Kidney (tissue), 22 donors: ENCODE measurements at places on chromosomes 3 and 15. TPM values are rescaled to one million over a fixed set of nuclear protein-coding genes. Genes with fewer than 3 reads are reported as not detected.

- DNase-seq: no peak
Observed at GRCh38 chr3:32882189-32882588, 64.4 kb downstream of the TRIM71 start.

DNA sequence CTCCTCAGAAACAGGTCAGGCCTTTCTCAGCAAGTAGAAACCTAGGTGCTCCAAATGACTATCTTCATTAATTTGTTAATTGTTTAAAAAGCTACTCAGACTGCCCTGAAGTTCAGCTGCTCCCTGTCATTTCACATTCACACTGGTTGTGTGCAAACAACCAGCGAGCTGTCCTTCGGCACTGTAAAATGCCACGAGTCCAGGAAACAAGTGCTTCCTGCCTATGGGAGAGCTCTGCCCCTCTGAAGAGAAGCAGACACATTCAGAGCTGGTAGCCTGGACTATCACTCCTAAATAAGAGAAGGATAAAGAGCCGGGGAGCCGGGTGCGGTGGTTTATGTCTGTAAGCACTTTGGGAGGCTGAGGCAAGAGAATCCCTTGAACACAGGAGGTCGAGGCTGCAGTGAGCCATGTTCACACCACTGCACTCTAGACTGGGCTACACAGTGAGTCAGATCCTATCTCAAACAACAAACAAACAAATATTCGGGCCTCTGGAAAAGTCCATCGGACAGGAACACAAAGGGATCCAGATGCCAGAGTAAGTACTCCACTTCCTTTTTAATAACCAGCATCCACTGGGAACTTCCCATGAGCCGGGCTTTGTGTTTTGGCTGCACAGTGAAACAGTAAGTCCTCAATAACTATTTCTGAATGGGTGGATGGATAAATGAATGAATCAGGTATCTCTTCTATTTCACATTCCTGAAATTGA is 114.4 kb upstream of the WNT5A start:
- no peak for DNase-seq

DNA sequence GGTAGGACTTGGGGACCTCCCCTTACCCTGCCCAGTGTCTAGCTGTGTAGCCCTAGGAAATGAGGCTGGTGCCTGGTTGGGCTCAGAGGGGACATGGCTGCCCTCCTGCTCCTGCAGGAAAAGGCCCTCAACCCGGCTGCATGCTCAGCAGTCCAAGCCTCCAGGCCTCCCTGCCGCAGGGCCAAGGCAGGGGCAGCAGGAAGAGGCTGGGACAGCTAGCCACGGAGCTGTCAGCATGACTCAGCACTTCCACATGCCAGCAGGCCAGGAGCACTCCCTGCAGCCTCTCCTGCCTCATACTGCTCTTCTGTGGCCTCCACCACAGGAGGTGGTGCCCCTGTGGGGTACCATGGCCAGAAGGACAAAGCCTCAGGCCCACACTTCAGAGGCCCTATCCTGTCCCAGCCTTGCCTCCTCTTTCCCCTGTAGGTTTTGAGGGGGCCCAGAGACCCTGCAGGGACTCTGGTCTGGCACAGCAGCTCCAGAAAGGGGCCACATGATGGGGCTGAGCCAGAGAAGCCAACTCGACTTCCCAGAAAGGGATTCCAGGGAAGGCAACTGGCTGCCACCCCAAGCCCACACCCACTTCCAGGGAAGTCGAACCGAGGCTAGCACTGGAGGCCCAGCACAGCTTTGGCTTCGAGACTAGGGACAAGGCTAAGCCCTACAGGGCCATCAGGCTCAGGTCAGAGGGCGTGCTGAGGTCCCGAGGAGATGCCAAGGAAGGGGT is 19.5 kb downstream of the TKT start:
- DNase-seq: no peak

Gene SLC22A14
- 0.75 TPM for polyA plus RNA-seq

Gene DAPK2
- polyA plus RNA-seq: 3.8 TPM

Gene SPSB4
- 1.9 TPM for polyA plus RNA-seq

GRCh38 chr15:77624868-77625267 is 7.8 kb downstream of the LINGO1 start:
- DNase-seq: no peak

GRCh38 chr3:52756141-52756540 is 14.6 kb downstream of the NEK4 start:
- no peak for DNase-seq

DNA sequence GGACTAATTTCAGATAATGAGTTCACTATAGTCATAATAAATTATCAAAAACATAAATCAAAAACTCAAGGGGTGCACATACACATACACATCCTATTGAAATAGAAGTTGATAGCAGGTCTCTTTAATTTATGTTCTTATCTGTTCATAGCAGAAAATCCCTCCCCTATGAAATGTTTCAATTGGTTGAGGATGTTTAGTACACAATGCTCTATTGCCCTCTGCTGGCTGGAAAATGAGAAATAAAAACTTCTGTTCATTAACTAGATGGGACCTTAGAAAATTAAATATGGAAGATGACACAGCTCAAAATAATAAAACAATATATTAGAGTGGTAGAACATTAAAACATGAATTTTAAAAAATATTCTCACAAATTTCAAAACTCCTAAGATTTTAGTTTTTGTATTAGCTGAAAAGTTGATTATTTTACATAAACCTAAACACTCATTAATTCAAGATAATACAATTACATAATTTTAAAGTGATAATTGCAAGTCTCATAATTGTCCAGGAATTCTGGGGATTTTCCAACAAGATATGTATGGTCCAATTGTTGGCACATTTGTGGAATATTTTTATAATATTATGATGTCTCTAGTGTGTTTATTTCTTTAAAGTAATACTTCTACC is 735.0 kb downstream of the ROBO1 start:
- peak; percentile 67 for DNase-seq

DNA sequence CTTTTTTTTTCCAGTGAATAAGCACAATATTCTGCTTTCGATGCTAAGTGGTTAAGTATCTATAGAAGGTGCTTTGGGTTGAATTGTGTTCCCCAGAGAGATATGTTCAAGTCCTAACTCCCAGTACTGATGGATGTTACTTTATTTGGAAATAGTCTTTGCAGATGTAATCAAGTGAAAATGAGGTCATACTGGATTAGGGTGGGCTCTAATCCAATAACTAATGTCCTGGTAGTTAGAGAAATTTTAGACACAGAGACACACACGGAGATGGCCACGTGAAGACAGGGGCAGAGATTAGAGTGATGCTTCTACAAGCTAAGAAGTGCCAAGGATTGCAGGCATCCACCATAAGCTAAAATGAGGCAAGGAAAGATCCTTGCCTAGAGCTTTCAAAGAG is 662.3 kb downstream of the NAALADL2 start:
- no peak for DNase-seq

- no peak for DNase-seq
Observed at GRCh38 chr3:16900779-16901440, 16.2 kb downstream of the PLCL2 start.

Gene REC114
- not detected for polyA plus RNA-seq

- no peak for DNase-seq
Observed at GRCh38 chr3:81752604-81753003, 8.8 kb downstream of the GBE1 start.

- no peak for DNase-seq
Observed at GRCh38 chr15:96771035-96771434, 440.5 kb downstream of the NR2F2 start.

DNA sequence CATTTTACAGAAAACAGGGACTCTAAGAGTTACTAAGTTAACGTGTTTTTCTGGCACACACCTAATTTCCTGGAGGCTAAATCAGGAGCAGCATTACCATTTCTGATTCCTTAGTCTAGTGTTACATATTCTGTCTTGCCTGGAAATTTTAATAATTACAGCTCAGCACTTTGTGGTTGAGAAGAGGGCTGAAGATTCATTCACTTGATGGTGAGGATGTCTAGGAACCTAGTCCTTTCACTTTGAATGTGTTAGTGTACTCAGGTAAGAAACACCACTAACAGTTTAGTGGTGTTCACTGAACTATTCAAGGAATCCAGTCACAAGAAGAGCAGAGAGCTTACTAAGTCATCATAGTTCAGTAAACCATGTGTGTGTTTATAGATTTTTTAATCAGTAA is 102.8 kb downstream of the STT3B start:
- no peak for DNase-seq

DNA sequence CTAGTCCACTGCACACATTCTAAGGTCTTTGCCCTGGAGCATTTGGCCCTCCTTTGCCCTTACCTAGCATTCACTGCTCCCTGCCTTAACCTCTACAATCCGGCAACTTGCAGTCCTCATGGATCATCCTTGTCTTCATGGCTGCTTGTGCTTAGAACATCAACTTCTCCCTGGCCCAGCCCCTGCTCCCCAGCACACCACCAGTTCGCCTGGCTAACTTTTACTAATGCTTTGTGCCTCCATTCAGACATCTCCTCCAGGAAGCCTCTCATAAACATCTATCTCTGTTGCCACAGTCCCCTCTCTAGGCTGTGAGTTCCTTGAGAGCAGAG is 57.1 kb downstream of the AAGAB start:
- DNase-seq: no peak

- no peak for DNase-seq
Observed at GRCh38 chr15:88243895-88244787, 12.4 kb downstream of the NTRK3 start.

- DNase-seq: peak; percentile 70
Observed at GRCh38 chr3:35639254-35640186, at the start of gene ARPP21. Gene ARPP21 (plus strand): TSS chr3:35639525. CDS start chr3:35681752, 42,227 bp downstream.

GRCh38 chr3:31620656-31621055 is 87.9 kb downstream of the STT3B start:
- no peak for DNase-seq

GRCh38 chr15:39110336-39110735 is 470.5 kb upstream of the THBS1 start:
- DNase-seq: no peak

DNA sequence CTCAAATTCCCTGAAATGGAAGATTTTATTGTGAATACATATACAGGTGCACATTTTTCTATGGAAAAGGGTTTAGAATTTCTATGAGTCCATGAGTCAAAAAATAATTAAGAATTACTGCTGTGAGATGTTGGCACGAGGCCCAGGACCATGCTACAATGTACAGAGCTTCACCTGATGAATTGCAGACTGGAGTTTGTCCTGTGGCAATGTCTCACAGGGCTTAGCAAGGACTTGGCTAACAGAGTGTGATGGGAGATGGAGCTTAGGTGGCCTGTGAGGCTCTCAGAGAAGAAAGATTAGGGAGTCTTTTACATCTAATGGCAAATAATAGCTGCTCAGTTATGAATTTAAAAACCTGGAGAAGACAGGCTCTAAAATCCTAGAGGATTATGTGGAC is 219.5 kb upstream of the CBLB start:
- DNase-seq: no peak

DNA sequence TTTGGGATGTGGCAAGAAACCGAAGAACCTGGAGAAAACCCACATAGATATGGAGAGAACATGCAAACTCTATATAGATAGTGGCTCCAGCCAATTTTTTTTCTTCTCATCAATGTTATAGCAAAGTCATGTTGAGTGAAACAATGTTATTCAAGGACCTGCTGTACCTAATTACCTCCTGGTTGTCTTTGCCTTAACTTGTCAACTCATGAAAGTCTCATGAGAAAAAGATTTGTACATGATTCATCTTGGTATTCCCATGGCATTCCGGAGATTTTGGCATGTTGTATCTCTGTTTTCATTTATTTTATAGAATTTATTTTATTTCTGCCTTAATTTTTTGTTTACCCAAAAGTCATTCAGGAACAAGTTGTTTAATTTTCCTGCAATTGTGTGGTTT is 303.8 kb upstream of the CDIN1 start:
- no peak for DNase-seq

- DNase-seq: no peak
Observed at GRCh38 chr15:25410649-25411048, 28.2 kb downstream of the UBE3A start.

DNA sequence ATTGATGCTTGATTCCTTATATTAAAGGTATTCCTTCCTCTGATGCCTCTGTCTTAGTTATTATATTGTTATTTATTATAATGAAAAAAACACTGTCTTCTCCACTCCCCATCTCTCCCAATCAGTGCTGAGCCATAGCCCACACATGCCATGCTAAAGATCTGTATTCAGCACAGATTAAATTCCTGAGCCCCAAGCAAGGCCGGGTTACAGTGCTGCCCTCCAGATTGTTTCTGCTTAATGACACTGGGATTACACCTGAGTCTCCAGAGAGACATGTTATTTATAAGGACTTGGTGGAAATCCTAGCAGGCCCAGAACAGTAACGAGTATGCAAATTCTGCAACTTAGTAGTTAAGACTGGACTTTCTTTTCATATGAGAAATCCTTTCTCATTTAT is 305.9 kb upstream of the UMPS start:
- no peak for DNase-seq

Gene FSIP1
- polyA plus RNA-seq: 0.75 TPM

Gene ANKUB1
- not detected for polyA plus RNA-seq

Gene ROBO1
- 2.1 TPM for polyA plus RNA-seq

Gene CSPG5
- polyA plus RNA-seq: 0.67 TPM

DNA sequence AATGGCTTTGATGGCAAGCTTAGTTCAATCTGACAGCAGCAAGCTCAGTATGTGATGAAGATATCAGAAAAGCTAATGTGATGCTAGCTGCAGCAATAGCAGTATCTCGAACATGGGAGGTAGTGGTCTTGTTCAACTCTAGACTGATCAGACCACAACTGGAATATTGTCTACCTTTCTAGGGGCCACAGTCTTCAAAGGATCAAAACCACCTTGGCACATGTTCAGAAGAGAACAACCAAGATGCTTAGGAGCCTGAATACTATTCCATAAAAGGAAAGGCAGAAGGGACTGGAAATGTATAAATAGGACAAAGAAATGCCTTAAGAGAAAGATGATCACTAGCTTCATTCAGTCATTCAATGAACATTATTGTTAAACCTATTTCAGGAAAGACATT is 2.3 kb downstream of the C3orf70 start:
- no peak for DNase-seq

GRCh38 chr3:134839990-134840389 is 44.9 kb downstream of the EPHB1 start:
- no peak for DNase-seq

GRCh38 chr3:101665357-101665756 is 11.6 kb downstream of the ZBTB11 start:
- DNase-seq: no peak

- no peak for DNase-seq
Observed at GRCh38 chr3:187924651-187925050, 179.4 kb upstream of the BCL6 start.

Gene LYZL4
- not detected for polyA plus RNA-seq

Gene DENND4A
- polyA plus RNA-seq: 8.6 TPM

GRCh38 chr3:127959873-127960272 is 44.8 kb downstream of the KBTBD12 start:
- DNase-seq: peak; percentile 84

- DNase-seq: no peak
Observed at GRCh38 chr15:83697716-83698115, 43.8 kb downstream of the ADAMTSL3 start.

Gene SCN11A
- 0.17 TPM for polyA plus RNA-seq

DNA sequence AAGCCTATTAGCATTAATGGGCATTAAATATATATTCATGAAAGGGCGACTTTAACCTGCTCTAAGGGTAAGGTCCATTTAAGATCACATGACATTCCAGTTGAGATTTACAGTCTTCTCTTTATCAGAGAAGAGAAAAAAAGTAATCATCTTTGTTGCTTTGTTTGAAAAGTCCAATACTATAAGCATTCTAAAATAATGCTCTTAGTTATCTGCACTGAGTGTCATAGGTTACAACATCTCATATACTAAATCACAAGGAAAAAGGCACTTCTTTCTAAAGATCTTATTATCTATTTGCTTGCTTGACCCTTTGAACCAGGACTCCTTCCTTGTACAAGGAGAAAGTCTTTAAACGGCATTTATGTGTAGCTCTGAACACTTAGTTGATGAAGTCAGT is 1.4 kb downstream of the TMEM207 start:
- no peak for DNase-seq
